Natural killer cell treated with Interleukin-12 subunit alpha and Interleukin-12 subunit beta and Interleukin-15 and Interleukin-18, amount 100 ng/mL, for 72 hours (primary cell): ENCODE measurements at places on chromosomes 16 and 17. TPM values are rescaled to one million over a fixed set of nuclear protein-coding genes. Genes with fewer than 3 reads are reported as not detected.

The SDK2 gene
- 0.14 TPM for total RNA-seq

The MLX gene
- total RNA-seq, result 66.8 TPM

The SSTR5 gene
- total RNA-seq, result not detected

DNA sequence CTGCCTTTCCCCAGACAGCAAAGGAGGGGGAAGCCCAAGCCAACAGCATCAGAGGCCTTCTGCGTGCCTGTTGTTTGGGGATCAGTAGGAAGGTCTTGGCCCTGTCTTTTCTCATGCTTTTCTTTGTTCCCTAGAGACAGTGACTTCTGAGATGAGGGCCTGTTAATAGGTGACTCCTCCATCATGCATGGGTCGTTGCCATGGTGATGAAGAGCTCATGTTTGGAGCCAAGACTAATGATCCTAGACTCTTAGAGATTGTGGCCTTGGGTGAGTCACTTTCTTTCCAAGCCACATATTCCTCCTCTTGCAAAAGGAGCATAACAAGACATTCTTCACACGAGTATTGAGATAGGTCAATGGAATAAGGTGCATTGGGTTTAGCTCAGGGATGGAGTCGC, 201.1 kb upstream of the ASIC2 start:
- no peak for DNase-seq

DNA sequence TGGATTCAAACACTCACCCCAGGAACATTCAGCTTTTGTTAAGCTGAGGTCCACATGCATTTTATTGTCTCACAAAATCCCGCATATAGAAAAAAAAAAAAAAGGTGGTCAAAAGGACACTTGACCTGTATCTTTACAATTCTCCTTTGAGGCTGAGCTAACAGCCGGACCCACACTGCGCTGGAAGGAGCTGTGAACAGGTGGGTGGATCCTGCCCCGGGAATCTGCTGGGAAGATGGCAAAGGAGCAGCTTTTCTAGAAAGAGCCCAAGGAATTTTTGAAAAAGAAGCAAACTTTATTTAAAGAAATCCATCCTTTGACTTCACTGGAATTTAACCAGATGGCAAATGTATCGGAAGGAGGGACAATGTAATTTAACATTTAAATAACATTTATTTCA, 108.1 kb downstream of the ADCY9 start:
- no peak for DNase-seq

DNA sequence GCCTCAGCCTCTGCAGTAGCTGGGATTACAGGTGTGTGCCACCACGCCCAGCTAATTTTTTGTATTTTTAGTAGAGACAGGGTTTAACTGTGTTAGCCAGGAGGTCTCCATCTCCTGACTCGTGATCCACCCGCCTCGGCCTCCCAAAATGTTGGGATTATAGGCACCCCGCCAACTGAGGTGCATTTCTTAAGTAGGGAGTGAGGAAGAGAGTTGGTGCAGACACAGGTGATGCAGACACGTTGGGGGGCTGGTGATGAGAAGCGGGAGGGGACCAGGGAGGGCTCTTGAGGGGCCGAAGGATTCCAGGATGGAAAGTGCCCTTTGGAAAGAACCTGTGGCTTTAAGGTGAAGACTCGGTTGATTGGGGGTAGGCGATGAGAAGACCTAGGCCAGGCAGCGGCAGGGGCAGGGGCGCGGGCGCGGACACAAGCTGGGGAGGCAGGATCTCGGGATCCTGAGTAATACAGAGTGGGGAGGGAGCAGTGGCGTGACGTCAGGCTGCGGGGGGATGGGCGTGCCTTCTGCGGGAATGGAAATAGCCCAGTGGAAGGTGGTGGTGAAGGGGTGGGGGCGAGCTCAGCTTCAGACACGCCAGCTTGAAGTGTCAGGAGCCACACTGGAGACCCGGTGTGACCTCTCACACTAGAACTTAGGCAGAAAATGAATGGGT, 2.5 kb upstream of the ATP6V0C start:
- DNase-seq, result no peak

GRCh38 chr17:6507535-6507934, 48.8 kb downstream of the PITPNM3 start:
- no peak for DNase-seq
